GM12878 (cell line): ENCODE measurements at places on chromosomes 6 and 20. TPM values are rescaled to one million over a fixed set of nuclear protein-coding genes. Genes with fewer than 3 reads are reported as not detected.

Gene BTN1A1
- 1.1 and 1.4 TPM in 2 replicates for polyA plus RNA-seq

Gene RSPH4A
- polyA plus RNA-seq = 0.09 and 0.10 TPM in 2 replicates

Gene EBF4
- not detected in 2 replicates for polyA plus RNA-seq

Gene COL11A2
- 0.11 and 0.15 TPM in 2 replicates for polyA plus RNA-seq
